ENCODE measurements at places on chromosomes 4 and X.

- DNase-seq = no peak
Observed at GRCh38 chr4:181911420-181911819, 331.8 kb upstream of the TENM3 start.

DNA sequence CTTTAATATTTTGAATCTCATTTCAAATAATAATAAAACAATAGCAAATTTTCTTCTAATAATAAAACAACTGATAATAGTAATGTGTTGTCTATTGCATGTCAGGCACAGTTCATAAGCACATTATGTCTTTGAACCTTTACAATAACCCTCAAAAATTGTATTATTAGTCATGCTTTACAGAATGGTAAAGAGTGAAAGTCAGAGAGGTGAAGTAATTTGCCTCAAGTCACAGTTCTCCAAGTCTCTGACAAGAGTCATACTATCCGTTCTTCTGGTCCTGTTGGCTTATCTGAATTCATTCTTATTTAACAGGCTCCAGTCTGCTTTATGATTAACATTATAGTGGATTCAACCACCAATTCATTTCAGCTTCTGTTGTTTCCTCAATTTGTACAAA is 313.0 kb downstream of the AFF2 start:
- no peak for DNase-seq

DNA sequence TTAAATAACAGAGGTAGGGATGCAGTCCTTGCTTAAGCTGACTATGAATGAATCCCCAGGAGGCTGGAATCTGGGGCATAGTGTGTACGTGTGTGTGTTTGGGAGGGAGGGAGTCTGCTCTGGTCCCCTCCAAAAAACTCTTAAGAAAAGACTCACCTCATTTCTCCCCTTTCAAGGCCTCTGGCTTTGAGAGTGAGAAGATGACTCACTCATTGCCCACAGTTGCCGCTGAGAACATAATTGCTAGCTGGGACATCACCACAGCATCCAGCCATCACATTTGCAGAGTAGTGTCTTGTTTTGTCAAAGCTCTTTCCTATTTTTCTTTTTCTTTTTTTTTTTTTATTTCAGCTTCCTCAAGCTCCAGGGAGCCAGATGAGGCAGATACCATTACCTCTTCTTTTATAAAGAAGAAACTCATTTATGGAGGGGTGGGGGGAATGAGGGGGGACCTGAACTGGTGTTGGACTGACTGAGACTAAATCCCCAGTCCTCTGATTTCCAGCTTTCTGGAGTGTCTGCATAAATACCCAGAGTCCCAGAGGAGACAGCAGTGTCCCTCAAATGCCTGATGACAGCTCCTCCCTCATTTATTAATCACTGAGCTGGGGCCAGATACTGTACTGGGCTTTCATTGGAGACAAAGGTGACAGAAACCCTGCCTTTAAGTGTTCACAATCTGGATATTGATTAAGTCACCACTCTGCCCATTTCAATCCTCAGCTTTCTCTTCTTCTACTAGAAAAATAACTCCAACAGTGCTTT is 61.9 kb upstream of the LAS1L start:
- no peak for DNase-seq

GRCh38 chr4:101451086-101451485 is 103.8 kb upstream of the PPP3CA start:
- DNase-seq = no peak

GRCh38 chrX:45434231-45434630 is 233.6 kb upstream of the DIPK2B start:
- no peak for DNase-seq

DNA sequence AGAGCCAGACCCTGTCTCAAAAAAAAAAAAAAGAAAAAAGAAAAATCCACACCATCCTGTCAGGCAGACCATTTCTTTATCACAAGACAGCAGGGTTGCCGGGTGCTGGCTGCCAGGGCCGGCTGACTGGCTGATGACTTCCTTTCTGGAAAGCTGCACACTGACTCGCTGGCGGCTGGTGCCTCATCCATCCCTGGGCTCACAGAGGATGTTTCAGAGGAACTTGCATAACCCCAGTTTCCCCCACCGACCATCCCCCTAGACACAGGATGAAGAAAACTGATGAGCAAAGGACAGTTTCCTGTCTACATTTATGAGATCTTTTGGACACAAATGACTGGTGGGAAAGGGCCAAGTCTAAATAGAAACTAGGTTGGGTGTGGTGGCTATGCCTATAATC is 14.1 kb downstream of the HPSE start:
- no peak for DNase-seq

- no peak for DNase-seq
Observed at GRCh38 chr4:161364681-161365080, 799.1 kb downstream of the FSTL5 start.

- DNase-seq = no peak
Observed at GRCh38 chr4:113645771-113646441, 115.6 kb downstream of the CAMK2D start.

DNA sequence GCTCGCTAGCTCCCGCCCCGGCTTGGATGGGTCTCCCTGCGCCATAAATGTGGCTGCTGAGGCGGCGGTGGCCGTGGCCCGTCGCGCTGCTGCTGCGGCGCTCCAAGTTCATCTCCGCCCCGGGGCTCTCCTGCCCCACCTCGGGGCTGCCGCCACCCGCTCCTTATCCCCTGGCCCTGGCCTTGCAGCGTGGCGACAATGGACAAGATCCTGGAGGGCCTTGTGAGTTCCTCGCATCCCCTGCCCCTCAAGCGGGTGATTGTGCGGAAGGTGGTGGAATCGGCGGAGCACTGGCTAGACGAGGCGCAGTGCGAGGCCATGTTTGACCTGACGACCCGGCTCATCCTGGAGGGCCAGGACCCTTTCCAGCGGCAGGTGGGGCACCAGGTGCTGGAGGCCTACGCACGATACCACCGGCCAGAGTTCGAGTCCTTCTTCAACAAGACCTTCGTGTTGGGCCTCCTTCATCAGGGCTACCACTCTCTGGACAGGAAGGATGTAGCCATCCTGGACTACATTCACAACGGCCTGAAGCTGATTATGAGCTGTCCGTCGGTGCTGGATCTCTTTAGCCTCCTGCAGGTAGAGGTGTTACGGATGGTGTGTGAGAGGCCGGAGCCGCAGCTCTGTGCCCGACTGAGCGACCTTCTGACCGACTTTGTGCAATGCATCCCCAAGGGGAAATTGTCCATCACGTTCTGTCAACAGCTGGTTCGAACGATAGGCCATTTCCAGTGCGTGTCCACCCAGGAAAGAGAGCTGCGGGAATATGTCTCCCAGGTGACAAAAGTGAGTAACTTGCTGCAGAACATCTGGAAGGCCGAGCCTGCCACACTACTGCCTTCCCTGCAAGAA is 763 bp downstream of the USP38 start:
- peak; percentile 7 for DNase-seq

GRCh38 chrX:53383376-53384076 is 38.9 kb downstream of the SMC1A start:
- DNase-seq = no peak

DNA sequence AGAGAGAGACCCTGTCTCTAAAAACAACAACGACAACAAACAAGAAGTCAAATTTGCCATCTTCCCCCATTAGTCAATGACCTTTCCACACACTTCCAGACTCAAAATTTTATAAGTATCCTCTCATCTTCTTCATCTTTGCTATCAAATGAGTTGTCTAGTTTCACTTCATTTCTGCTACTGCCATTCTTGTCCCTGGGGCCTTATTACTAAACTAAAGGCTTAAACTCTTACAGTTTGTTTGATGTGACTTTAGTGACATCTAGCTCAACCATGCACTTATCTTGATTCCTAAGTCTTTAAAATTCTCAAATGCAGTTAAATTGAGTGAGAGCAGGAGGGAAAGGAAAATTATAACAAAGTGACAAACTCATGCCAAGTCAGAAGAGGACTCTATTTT is 271.8 kb upstream of the GK2 start:
- no peak for DNase-seq

DNA sequence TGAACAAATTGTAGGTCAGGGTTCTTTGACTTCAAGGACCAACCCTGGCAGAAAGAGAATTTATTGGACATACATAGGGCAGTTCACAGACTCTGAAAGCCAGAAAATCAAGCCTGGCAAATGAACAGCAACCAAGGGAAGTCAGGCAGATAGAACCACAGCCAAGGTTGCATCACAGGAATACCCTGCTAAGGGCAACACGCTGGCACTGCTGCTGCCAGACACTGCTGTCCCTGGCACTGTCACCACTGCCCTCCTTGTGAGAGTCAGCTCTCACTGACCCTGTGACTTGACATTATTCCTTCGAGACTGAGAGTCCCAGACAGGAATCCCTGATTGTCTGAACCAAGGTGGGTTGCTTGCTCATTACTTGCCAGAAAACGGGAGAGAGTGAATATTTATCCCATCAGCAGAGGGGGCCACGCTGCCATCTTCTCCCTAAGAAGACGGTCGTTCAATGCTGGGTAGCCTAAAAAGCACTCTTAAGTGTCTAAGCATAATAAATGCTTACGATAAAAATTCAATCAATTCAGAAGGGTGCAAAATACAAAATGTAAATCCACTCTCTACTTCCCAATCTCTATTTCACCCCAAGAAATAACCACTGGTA is 23.2 kb upstream of the PTTG2 start:
- no peak for DNase-seq

- no peak for DNase-seq
Observed at GRCh38 chr4:187270154-187270553, 546.5 kb upstream of the FAT1 start.

- no peak for DNase-seq
Observed at GRCh38 chr4:166144607-166145006, 271.6 kb downstream of the TLL1 start.

- no peak for DNase-seq
Observed at GRCh38 chr4:70724463-70724862, 2.7 kb downstream of the RUFY3 start.

DNA sequence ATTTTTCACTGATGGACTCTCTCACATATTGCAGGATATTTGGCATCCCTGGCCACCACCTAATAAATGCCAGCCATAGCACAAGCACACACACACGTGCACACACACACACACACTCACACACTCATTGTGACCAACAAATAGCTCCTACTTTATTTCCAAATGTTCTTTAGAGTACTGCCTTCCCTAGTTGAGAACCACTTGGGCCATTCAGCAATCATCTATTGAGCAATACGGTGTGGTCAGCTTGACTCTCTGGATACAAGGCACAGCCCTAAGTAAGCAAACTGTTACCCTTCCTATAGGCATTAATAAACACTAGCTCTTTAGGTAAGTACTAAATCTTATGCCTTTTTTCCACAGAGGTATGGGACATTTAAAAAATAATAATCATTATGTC is 21.1 kb downstream of the CORIN start:
- no peak for DNase-seq

DNA sequence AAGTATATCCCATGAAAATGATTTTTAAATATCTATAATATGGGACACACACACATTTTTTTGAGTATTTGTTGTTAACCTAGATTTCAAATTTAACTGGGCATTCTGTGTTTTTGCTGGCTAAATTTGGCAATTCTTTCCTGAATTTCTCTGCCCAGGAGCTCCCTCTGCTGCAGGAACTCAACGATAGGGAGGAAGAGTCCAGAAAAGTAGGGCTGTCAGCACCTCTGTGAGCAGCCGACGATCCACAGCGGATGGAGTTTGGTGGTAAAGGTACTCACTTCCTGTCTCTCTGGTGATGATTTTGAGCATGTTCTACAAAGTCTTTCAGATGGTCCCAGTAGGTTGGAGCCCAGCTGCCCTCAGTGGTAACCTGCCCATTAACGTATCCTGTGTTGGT is 23.1 kb upstream of the TMEM184C start:
- no peak for DNase-seq

DNA sequence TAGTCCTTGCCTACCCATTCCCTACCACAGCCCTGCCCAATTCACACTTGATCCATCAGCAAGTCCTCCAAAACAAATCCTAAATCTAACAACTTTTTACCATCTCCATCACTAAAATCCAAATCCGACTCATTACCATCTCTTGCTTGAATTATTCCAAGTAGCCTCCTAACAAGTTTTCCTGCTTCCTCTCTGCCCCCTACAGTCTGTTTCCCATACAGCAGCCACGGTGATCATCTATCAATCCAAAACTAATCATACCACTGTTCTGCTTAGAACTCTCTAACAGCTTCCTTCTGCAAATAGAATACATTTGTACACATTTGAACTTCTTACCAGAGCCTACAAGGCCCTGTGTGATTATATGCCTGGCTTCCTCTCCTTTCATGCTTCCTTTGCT is 133.0 kb downstream of the SHROOM4 start:
- no peak for DNase-seq

DNA sequence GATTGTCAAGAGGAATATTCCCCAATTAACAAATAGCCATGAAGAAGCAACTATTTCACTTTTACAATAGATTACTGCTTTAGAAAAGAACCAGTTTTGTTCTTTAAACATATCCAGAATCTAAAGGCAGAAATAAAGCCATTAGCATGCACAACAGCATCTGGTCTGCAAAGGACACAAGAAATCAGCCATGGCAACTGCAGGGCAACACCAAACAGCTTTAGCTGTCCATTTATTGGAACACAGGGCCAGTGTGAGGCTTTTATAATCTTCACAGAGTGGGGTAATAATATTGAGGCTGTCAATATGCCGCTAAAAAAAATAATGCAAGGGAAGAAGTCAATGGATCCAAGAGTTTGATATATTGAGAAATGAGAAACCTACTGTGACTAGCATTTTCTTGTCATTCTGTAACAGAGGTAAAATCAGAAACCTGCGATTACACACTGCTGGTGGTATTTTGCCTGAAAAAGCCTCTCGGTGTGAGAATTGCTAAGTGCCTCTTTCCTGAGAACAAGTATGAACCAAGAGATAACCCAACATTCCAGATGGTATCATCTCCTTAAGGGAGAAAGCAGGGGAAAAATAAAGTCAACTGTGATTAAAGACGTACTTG is 2.7 kb upstream of the BANK1 start:
- DNase-seq = no peak

DNA sequence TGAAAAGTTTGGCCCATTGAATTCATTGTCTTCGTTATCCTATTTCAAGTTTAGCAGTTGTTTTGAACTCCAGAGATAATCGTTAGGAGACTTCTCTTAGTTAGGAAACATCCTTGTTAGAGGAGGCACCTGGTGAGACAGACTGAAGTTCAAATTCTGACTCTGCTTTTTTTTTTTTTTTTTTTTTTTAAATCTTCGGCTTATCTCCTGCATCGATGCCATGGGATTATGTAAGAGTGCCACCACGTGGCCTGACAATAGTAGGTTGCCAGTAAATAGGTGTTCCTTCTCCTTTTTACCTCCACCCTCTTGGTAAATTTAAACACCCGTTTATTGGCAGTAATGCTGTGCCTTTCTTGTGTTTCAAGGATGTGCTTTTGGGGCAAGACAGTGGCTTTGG is 149.3 kb downstream of the SOWAHB start:
- DNase-seq = no peak

DNA sequence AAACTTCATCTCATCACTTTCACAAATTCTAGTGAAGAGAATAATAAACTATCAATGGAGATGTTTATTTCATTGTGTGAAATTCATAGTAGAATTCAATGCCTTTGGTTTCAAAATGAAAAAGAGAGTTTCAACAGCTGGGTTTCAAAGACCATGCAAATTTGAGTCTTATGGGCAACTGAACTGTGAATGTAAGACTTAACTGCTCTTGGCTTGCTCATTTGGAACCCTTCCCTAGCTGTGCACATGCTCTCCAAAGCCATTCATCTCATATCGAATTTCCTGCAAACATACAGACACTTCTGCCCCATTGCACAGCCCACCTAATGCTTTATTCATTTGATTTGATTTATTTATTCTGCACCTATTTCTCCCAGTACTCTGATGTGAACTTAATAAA is 154.5 kb downstream of the GRXCR1 start:
- DNase-seq = no peak
